ENCODE measurements at places on chromosomes 1 and 21.

GRCh38 chr1:94883691-94884090 is 43.2 kb downstream of the CNN3 start:
- DNase-seq = peak; percentile 24

DNA sequence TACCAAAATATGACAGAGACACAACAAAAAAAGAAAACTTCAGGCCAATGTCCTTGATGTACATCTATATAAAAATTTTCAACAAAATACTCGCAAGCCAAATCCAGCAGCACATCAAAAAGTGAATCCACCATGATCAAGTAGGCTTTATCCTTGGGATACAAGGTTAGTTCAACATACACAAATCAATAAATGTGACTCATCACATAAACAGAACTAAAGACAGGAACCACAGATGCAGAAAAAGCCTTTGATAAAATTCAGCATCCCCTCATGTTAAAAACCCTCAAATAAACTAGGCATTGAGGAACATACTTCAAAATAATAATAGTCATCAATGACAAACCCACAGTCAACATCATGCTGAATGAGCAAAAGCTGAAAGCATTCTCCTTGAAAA is 101.5 kb downstream of the NME7 start:
- no peak for DNase-seq

GRCh38 chr21:16842696-16843035 is 670.2 kb upstream of the CXADR start:
- no peak for DNase-seq

GRCh38 chr1:37631036-37631435 is 3.7 kb downstream of the RSPO1 start:
- no peak for DNase-seq

- no peak for DNase-seq
These were observed 23.1 kb upstream of the RGS4 start for GRCh38 chr1:163046071-163046470.

DNA sequence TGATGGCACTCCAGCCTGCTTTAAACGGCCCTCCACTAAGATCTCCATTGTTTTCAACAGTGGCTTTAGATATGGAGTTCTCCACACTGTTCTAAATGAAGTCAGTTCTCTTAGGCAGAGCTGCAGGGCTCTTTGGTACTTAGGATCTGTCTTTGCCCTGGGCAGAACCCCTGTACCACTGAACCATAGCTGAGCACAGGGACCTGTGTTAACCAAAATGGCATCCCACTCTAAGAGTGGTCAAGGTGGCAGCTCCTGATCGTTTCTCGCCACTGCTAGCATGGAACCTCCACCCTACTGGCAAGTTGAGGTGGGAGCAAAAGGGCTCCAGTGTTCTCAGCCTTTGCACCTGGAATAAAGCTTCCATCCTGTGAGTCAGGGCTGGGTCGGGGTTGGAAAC is 186.7 kb downstream of the TM2D1 start:
- no peak for DNase-seq

GRCh38 chr1:118326960-118327629 is 142.1 kb upstream of the SPAG17 start:
- DNase-seq = no peak

GRCh38 chr1:7315316-7315715 is 455.8 kb upstream of the VAMP3 start:
- no peak for DNase-seq
